ENCODE measurements at places on chromosomes 4 and X.

- no peak for DNase-seq
Observed at GRCh38 chrX:153495362-153495751, 577 bp downstream of the BGN start.

DNA sequence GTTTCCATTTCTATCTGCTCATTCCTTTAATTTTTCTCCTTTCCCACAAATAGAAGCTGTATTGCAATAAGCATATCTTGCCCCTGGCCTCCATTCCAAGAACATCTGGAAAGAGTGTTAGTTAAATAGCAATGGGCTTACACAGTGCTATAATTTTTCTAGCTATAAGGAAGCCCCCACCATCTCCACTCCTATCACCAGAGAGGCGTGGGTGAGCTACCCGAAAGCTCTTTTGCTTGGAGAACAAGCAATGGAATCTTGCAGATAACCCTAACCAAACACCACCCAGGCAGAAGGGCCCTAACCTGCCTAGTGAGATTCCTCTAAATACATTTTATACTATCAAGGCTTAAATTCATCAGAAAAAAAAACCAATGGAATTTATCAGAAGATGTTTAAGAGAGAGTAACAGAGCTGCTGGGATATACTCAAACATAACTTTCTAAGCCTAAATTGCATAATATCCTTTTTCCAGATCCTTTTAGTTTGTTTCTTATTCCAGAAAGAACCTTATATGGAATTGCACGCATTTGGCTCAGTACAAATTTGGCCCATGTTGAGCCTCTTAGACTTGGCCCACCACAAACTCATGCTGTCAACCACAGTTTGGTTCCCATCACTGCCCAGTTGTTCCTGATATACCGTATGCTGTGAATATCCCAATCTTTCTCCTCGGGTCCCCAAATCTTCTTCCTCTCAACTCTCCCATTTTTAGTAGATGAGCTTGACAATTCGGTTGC lies 91.6 kb upstream of the PLAC1 start:
- no peak for DNase-seq

DNA sequence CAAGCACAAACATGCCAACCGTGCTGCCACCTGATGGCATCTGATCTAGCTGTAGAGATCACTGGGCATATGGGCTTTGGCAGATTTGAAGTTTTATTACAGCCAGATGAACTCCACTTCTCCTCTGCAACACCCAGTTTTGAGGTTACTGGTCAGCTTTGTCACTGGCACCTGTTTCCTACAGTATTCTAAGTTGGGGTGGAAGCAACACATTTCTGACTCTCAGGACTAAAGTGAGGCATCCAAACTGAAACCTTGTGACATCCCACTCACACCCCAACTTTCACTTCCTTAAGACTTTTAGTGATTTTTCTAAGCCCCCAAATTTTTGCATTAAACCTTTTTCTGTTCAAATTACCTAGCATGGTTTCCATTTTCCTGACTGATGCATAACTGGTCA lies 115.1 kb upstream of the PCDH18 start:
- DNase-seq: no peak

DNA sequence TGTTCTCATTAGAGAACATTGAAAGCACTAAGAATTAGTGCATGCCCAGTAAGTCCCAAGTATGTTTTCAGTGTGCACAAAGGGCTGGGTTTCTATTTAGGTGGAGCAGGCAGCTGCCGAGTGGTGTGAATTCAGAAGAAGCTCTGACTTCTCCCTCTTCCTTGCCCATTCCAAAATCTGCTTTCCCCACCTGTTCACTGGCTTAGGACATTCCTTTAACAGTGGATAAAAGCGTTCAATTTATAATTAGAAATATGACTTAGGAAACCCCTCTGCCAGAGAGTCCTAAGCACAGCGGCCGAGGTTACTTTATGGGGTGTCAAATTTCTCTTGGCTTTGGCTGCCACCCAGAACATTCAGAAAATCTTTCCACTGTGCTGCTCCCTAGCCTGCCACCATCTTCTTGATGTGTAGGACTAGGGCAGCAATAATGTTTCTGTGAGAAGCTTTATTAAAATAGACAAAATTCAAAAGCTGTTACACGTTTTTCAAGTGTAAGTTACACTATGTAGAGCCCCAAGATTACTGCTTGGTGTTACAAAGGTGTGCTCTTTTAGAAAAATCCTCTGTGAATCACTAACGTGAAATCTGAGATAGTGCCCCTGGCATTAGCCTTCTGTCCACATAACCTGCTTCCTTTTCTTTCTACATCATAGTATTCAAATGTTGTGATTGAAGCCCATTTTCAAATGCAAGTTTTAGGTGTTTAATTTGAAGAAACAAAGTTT lies 191.6 kb upstream of the ANKRD50 start:
- DNase-seq: no peak

GRCh38 chr4:10506077-10506476 lies 48.9 kb upstream of the ZNF518B start:
- DNase-seq: no peak

DNA sequence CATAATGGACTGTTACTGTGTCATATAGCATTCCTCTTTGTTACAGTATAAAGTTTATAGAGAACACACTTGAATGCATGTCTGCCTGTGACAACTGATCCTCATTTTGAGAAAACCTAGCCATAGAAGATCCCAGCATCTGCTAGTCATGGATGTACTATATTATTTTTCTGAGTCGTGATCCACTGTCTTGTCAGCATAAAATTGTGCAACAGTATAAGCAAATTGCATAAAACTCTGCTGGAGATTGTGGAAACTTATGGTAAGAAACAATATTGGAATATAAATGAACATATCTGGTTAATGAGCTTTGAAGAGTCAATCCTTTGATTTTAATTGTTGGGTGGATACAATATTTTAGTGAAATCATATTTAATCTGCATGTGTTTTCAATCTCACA lies 3.6 kb downstream of the NEIL3 start:
- DNase-seq: no peak

- DNase-seq: no peak
Observed at GRCh38 chrX:45196701-45197100, 4.0 kb downstream of the DIPK2B start.

DNA sequence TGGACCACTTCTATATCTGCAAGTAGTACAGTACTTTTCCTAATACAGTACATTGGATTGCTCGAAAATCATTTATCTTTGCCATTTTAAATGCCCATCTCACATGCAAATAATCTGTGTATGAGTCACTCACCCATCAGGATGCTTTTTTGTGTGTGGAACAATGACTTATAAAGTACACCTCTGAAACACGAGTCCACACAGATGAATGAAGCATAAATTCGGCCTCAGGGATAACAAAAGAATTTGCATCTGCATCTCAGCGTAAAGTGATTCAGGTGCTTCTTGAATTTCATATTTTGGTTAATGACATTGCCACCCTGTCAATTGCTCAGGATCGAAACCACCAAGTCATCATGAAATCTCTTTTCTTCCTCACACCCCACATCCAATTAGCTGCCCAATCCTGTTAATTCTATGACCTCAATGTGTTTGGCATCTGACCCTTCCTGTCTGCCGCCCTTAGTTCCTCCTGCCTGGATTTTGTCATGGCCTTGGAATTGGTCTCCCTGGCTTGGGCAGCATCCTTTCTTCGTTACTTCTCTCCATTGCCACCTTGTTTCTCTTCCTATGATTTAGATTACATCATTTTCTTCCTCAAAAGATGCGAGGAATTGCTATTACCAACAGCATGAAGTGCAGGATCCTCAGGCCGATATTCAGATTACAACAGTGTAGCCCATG lies 161.6 kb upstream of the MID1 start:
- no peak for DNase-seq

- no peak for DNase-seq
Observed at GRCh38 chr4:15340332-15340731, 87.5 kb upstream of the C1QTNF7 start.

DNA sequence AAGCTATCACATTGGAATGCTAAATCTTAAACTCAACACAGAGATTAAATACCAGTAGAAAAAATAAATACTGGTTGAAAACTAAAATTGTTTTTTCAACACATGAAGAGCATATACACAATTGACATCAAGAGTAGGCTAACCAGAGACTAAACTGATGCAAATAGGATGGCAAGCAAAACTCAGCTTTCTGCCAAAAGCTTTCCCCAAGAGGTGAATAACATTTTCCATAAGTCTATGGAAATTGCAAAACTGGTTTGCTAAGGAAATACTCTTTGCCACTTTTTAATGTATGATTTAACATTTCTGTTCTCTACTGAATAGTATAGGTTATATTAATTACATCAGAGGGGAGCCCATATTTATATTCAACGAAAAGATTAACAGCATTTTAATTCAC lies 23.8 kb downstream of the IQCM start:
- no peak for DNase-seq

GRCh38 chr4:104494822-104495559 lies at the start of gene CXXC4:
TSS of gene CXXC4 (minus strand) at chr4:104494894. CDS start at chr4:104491802, 3,092 bp downstream.
- DNase-seq: no peak

GRCh38 chr4:83074086-83074704 lies 39.2 kb downstream of the COPS4 start:
- DNase-seq: no peak

GRCh38 chrX:69232945-69233344 lies 67.7 kb upstream of the PJA1 start:
- DNase-seq: no peak

- no peak for DNase-seq
Observed at GRCh38 chr4:37629713-37630112, 56.5 kb downstream of the RELL1 start.

DNA sequence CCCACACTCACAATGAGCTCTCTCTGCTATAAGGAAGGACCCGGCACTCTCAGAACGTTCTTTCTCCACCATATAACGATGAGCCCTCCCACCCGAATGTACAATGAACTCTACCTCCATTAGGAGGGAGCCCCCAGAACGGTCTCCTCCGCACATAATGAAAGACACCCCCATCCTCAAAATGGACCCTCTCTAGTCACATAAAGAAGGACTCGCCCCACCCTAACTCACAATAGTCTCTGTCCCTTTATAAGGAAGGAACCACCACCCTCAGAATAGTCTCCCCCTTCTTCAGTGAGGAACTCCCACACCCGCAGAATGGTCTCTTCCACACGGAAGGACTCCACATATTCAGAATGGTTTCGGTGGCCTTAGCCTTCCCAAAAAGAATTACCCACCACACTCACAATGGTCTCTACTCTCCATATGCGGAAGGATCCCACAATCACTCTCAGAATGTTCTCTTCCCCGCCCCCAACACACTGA lies 477 bp downstream of the SLC35A2 start:
- no peak for DNase-seq

GRCh38 chr4:183098723-183099536 lies at the start of gene WWC2:
TSS of gene WWC2 (plus strand) at chr4:183099257. CDS start at chr4:183099492, 235 bp downstream.
- peak; percentile 69 for DNase-seq

GRCh38 chr4:57206172-57206571 lies 96.0 kb upstream of the IGFBP7 start:
- DNase-seq: no peak

GRCh38 chr4:40577588-40578253 lies 51.9 kb downstream of the RBM47 start:
- DNase-seq: no peak

- DNase-seq: no peak
Observed at GRCh38 chr4:115219315-115219860, 106.0 kb upstream of the NDST4 start.

DNA sequence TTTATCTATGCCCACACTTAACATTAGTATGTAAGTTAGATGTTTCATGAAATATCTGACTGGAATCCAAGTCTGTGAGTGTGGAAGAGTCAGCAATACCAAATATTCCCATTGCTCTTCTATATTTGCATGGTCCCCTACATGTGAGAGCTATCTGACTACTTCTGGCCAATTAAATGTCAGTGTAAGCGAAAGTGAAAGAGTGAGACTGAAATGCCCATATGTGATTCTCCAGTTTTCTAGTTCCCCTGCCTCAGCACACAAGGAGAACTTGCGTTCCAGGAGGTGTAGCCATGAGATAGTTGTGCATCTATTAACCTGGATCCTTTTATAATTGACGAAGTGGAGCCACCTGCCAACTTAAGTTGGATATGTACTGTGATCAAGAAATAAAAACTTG lies 50.1 kb upstream of the GLRB start:
- no peak for DNase-seq

- DNase-seq: no peak
Observed at GRCh38 chr4:159235779-159236368, 133.0 kb downstream of the RAPGEF2 start.

DNA sequence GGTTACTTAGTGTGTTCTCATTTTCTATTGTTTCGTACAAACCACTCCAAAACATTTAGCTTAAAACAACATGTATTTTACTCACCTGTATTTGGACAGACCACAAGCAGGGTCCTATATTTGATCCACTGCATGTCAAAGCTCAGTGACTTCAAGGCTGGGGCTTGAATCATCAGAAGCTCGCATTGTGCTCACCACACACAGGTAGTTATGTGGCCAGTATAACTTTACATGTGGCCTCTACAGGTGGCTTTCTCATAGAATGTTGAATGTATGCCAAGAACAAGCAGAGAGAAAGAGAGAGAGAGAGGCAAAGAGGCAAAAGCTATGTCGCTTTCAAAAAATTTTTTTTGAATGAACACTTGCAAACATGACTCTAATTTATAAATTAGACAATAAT lies 107.6 kb downstream of the QRFPR start:
- DNase-seq: no peak

DNA sequence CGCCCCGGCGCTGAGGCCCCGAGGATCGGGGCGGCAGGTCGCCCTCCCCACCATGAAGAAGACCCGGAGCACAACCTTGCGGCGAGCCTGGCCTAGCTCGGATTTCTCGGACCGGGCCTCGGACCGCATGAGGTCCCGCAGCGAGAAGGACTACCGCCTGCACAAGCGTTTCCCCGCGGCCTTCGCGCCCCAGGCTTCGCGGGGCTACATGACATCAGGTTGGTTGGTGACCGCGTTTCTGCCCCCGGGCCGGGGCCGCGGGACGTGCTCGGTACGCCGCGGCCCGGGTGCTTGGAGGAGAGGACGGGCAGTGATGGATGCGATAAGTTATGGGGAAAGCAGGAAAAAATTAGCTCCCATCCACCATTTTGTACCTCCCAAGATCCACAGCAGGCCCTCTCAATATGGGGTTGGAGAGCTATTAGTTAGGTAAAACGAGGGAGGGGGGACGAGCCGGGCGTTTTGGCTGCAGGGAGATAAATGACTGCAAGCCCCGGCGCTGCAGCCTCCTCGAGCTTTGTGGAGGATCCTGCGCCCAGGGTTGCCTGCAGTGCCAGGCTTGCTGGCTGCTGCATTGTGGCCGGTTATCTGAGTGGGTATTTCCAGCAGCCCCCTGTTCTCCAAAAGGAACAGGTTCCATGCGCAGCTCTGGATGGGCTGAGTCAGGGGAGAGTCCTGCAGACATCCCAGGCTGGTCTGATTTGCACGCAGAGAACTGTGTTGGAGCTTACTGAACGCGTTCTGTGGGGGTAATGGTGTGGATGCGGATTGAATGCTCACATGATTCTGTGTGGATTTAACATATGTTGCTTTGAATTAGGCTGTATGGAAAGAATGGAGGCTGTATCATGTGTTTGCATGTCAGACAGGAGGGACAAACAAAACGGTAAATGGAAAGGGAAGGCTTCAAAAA lies 1.9 kb downstream of the STOX2 start:
- DNase-seq: no peak

- no peak for DNase-seq
Observed at GRCh38 chrX:148609515-148610327, 109.3 kb downstream of the AFF2 start.

Data from stimulated activated CD4-positive, alpha-beta T cell treated with anti-CD3 and anti-CD28 coated beads, Interleukin-4, amount 100 ng/mL, for 1 hour (primary cell).